Stimulated activated CD8-positive, alpha-beta memory T cell treated with anti-CD3 and anti-CD28 coated beads, Interleukin-4, amount 100 ng/mL, for 4 hours (primary cell): ENCODE measurements at places on chromosomes 7 and 10.
A peak's percentile ranks its signal among the peaks of the same experiment; 100 is the strongest.

DNA sequence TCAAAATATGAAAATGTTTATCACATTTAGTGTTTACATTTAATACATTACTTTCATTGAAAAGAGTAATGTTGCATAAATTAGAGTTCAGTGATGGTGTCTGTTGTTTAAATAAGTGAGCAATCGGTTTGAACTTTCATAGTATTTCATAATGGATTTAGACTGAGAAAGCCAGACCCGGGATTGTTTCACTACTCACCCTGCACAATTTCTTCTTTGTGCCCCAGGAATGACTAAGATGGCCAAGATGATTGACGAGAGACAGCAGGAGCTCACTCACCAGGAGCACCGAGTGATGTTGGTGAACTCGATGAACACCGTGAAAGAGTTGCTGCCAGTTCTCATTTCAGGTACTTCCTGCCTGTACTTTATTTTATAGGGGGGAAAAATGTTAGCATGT, 74.6 kb downstream of the VCL start:
- no peak for DNase-seq

DNA sequence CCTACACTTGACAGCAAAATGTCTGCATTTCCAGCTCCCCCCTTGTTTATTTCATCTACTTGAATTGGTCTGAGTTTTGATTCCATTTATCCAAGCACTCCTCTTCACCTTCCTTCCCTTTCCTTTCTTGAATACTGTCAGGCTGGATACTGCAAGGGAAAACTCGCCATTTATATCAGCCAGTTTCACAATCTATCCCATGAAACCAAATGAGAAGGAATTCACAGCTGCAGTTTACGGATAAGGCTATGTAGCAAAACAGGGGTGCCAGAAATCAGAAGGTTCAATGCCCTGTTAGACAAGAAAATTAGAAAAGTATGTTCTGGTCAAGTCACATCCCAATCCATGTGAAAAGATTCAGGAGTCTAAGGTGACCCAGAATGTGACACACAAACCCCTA, 28.1 kb downstream of the CCDC6 start:
- DNase-seq: no peak

GRCh38 chr10:28788252-28788651, 110.9 kb downstream of the BAMBI start:
- no peak for DNase-seq

DNA sequence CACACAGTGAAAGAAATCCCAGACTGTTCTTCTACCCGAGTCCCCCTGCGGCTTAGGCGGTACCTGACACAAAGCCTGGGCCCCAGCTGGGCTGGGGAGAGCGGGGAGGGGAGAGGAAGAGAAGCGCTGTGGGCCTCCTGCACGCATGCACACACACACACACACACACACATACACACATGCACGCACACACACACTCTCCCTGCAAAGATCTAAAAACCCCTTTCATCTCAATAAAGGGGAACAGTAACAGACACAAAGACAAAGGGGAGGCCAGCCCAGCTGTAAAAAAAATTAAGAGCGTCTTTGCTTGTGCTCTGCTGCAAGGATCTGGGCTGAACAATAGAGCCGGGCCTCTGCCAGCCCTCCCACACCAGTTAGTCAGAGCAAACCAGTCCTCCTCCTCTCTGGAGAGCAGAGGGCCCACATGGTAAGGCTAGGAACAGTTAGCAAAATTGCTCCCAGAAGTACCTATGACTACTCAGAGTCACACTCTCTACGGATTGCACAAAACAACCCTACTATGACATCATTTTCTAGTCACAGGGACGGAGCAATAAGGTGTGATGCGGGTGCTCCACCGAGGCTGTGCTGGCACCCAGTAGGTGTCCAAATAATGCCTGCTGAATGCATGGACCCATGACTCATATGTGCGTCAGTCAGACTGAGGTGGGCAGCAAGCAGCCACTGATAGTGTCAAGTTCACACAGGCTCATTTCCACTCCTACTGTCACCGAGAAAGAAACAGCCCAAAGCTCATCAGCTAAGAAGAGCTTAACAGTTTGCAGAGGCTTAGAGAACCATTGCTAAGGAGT, 9.2 kb downstream of the ITPRIP start:
- DNase-seq: peak; percentile 79

- DNase-seq: no peak
Measured at GRCh38 chr10:117987244-117987909, 59.4 kb downstream of the RAB11FIP2 start.

DNA sequence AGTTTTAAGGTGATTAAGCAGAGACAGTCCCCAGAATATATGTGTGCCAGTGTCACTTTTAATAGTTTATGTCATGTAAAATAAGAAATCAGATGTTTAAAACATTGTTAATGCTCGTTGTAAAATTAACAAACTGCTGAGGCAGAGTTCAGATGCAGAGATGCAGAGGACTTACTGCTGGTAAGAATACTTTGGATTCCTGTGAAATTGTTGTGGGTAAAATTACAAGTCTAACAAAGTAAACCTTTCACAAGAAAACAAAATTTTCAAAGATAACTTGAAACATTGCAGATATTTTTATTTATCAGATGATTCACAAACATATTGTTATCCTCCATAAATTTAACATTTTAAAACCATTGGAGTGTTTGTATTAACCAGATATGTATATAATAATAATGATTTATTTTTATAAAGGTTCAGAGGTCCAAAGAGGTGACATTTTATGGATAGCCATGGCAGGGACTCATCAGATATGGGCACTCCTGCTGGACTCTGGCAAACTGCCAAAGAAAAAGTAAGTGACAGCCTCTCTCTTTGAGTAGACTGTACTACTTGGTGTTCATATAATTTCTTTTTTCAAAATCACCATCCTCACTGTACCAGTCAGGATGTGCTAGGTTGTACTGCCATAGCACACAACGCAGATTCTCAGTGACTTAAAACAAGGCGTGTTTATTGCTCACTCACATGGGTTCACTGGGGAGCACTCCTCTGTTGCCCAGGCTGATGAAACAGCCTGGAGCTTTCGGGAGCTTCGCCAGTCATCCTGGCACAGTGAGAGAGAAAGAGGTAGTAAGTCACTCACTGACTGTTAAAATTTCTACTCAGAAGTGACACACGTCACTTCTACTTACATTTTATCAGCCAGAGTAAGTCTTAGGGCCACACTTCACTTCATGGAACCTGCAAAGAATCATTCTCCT, 43.5 kb downstream of the NHLRC2 start:
- no peak for DNase-seq

DNA sequence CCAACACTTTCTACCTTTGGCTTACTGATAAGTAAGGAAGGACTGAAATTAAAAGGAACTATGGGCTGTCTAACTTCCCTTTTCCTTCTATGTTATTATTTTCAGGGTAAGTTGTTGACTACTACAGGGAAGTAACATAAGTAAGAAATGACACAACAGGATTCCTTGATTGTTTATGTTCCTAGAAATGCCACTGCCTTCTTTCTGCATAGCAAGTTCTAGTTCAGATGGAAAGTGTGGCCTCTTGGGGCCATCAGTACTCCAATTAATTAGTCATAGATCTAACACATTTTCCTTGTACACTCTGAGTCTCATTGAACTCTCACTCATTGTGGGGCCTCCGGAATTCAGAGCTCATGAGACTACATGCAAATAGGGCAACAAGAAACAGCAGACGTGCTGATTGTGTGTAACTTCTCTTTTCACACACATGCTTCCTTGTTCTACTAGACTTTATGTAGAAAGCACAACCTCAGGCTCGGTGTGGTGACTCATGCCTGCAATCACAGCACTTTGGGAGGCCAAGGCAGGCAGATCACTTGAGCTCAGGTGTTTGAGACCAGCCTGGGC, 35.3 kb upstream of the HIBADH start:
- DNase-seq: no peak

DNA sequence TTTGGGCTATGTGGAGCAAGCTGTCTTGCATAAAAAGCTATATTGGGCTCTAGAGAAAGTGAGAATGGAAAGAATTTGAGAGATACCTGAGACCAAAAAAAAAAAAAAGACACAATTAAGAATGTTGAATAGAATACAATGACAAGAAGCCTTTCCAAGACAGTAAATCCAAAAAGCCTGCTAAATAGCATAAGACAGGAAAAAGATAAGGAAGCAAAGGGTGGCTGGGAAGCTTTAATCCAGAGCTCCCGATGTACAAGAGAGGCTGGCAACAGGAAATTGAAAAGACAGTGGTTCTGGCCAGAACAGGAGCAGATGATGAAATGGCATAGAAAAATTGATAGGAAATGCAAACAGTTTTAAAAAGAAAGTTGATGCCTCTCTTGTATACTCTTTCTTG, 174.9 kb downstream of the CACNA2D1 start:
- no peak for DNase-seq

GRCh38 chr7:91378131-91378530, 113.9 kb downstream of the FZD1 start:
- no peak for DNase-seq

DNA sequence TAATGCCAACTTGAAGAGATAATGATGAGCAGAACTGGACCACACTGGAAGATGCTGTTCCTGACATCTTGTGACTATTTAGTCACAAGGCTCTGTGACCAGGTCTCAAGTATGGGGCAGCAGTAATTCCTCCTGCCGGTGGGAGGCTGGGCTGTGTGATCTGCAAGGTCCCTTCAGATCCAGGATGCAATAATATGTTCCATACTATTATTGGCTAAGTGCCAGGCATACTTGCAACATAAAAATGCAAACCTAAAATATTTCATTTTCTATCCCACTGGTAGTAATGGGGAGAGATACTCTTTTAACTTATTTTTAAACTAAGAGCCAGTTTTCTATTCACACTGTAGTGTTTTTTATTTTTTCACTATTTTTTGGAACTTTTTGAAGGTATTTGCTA, 171.5 kb downstream of the CYP26A1 start:
- no peak for DNase-seq

DNA sequence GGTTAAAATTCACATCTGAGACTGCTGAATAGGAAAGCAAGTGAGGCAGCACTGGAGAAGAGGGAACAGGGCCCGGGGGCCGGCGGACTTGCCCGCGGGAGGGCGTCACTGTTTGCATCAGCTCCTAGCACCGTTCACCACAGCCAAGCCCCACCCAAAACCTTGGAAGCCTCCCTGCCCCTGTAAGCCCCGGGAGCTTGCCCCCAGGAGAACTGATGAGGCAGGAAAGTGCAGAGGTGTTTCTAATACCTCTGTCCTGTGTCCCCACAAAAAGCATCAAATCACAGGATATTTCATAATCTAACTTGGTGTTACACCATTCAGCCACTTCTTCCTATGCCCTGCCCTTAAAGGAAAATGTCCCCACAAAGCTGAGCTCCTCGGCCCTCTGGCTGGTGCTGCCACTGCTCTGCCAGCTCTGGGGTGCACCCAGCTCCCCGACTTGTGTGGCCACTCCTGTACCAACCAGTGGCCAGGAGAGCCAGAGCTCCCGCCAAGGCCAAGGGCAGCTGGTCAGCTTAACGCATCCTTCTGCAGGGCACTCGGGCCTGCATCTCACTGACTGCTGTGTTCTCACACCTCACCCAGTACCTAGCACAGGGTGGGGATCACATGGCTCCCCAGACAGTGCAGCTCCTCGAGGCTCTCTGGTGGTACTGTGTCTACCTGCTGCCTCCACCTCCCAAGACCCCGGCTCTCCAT, 47.3 kb upstream of the CNPY1 start:
- DNase-seq: no peak

GRCh38 chr10:98128802-98129201, 5.7 kb upstream of the R3HCC1L start:
- no peak for DNase-seq

DNA sequence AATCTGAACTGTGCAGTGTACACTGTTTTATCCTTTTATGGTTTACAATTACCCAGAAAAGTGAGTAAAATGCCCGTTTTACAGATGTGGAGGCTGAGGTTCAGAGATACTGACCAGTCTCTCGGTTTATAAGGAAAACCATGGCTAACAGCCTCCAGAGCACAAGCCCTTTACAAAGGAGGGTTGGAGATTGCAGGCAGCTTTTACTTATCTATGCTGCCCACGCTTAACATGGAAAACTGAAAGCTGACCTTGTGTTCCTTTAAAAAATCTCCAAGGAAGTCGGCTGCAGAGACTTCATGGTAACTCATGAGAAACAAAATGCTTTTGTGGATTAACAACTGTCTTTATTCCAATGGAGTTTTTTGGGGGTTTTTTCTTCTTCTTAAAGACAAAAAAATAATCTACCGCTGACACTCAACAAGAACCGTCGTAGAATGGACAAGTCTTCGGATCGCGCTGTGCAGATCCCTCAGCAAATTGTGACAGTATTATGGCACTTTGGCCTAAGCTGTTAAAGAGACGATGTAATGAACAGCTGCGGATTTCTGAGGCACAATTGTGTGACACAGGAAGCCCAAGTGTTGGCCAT, 654 bp upstream of the SLF2 start:
- no peak for DNase-seq

GRCh38 chr10:120997313-120997712, 146.2 kb downstream of the WDR11 start:
- no peak for DNase-seq

GRCh38 chr7:34064519-34065158, 159.3 kb downstream of the BMPER start:
- DNase-seq: no peak

GRCh38 chr7:94031865-94032264, 27.7 kb upstream of the BET1 start:
- no peak for DNase-seq

DNA sequence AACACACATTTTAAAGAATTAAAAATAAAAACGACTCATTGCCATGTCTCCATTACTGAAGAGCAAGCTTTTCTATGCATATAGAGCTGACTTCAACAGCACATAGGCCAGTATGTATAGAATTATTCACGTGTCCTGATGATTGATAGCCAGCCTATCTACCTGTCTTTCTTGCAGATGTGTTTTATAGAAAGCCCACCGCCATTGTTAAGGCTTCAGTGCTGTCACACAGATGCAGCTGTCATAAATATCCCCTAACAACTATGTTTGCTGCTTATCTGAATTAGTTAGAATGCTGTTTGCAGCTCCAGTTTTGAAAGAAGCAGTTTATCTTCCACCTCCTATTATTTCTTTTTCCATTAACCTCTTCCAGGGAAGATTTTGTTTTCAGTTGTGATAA, 235.9 kb downstream of the SLC25A13 start:
- no peak for DNase-seq

DNA sequence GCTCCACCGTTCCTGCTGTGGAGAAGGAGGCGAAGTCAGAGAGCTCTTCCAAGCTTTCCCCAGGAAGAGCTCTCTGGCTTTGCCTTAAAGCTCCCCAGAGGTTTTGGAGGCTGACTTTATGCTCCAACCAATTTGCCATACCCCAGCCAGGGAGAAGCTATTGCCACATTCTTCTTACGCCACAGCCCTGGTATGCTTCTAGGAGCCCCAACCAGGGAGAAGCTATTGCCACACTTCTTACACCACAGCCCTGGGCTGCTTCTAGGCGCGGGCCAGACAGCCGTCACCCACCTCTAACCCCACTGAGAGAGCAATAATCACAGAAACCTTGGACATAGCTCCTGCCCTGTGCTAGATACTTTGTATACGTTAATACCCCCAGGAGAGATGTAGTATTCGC, 951 bp downstream of the ELOVL3 start:
- no peak for DNase-seq

DNA sequence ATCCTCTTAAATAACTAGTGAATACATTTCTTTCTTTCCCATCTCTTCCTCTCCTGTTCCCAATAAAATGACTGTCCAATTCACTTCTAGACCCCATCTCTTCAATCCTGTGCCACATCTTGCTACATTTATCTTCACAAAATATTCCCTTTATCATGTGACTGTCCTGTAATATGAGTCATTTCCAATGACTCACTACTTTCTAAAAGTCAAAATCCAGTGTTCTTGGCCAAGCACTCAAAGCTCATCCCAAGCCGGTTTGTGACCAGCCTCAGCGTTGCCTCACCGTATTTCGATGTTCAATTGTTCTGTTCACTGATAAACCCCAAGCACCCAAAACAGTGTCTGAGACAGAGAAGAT, 104.7 kb downstream of the PARD3 start:
- no peak for DNase-seq

GRCh38 chr10:74898201-74898976, 72.0 kb downstream of the KAT6B start:
- DNase-seq: no peak
